ENCODE measurements at places on chromosomes 7 and 10.

DNA sequence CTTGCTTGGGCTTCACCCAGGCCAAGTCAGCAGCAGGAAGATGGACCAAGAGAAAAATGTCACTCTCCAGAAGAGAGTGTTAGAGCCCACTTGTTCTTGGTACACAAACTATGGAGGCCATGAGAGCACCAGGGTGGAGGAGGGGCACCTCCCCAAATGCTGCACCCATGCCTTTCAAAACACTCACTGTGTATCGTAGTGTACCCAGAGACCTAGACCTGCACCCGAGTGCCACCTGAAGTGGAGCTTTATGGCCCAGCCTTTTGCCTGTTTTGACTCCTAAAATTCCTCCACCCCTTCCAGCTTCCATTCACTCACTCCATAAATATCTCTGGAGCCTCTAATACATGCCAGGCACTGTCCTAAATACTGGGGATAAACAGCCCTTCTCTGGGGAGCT, 5.0 kb downstream of the SFTPD start:
- no peak for DNase-seq

DNA sequence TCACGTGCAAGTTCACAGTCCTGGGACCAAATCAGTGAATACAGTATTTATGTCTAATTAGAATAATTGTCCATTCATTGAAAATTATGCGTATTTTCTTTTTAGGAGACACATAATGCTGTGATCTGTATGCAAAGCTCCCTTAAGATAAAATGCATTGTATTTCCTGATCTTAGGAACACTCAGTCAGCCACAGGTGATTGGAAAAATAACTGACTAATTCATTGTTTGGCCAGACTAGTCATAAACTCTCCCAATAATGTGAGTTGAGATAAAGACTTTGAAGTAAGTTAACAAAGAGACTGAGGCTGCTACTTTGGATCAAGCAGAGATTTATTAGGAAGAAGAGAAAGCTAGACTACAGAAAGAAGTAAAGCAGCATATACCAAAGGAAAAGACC, 182.2 kb downstream of the GNAI1 start:
- DNase-seq = no peak

DNA sequence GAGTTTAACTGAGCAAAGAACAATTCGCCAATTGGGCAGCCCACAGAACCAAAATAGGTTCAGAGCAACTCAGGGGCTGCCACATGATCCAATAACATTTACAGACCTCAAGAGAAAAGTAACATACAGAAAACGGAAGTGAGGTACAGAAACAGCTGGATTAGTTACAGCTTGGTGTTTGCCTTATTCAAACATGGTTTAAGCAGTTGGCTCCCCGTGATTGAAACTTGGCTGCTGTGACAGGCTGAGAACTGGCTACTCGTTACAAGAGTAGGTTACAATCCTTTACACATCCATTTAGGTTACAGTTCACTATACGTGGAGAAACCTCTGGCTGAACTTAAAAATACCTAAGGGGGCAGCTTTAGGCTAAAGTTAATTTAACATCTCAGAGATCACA, 673.1 kb upstream of the PHF14 start:
- no peak for DNase-seq

GRCh38 chr7:2521952-2522591, 2.5 kb downstream of the LFNG start:
- DNase-seq = peak; percentile 68

DNA sequence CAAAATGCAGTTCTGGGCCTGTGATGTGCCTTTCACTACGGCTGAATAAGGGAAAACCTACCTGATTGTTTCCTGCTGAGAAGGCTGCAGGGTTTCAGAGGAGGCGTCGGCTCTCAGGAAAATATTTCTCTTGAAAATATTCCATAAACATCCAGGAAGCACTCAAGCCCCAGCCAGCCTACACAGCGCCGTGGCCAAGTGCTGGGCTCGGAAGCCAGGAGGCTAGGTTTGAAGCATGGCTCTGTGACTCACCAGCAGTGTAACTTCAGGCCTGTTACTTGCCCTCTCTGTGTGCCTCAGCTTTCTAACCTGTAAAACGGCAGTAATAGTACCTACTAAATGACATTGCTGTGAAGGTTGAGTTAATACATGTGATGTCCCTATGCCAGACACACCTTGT, 399.1 kb downstream of the GATA3 start:
- no peak for DNase-seq

- DNase-seq = no peak
Observed at GRCh38 chr7:7148798-7149481, 33.4 kb upstream of the C1GALT1 start.

DNA sequence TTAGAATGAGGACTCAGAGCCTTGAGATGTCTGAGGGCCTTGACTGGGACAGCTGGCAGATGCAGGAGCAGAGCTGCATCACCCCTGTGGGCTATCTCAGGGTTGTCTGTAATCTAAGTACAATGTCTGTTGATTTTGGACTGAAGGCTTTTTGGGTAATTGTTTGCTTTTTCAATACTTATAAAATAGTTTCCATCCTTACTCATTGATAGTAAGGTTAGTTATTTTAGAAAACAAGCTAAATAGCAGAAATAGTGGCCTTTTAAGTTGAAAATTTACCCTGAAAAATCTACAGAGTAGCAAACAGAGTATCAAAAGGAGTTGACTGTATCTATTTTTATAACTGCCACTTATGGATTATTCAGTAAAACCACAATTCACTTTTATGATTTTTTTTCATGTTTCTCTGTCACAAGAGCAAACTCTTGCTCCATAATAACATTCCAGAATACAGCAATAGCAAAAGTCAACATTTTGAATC, 179.7 kb downstream of the CFTR start:
- no peak for DNase-seq

DNA sequence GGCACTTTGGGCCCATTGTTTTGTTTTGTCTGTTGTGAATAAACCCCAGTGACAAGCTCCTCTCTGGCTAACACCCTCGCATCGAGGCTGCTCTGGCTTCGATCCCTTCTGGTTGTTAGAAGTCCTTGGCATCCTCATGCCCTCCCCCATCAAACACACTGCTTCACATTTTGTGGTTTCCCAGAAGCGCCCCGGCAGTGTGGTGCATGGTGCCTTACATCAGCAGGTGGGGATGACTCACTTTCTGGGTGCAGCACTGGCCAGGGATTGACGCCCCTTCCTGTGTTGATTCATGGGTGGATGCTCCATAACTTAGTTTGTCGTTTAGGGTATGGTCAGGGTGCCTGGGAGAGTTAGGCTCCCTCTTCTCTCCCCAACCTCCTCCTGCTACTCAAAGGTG, 51.4 kb downstream of the PLPP4 start:
- DNase-seq = no peak

DNA sequence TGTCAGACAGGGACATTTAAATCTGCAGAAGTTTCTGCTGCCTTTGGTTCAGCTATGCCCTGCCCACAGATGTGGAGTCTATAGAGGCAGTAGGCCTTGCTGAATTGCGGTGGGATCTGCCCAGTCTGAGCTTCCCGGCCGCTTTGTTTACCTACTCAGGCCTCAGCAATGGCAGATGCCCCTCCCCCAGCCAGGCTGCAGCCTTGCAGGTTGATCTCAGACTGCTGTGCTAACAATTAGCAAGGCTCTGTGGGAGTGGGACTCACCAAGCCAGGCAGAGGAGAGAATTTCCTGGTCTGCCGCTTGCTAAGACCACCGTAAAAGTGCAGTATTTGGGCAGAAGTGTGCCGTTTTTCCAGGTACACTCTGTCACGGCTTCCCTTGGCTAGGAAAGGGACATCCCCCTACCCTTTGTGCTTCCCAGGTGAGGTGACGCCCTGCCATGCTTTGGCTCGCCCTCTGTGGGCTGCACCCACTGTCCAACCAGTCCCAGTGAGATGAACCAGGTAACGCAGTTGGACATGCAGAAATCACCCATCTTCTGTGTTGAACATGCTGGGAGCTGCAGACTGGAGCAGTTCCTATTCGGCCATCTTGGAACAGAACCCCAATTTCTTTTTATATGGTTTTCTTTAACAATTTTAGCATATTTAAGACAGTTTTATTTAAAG, 28.4 kb upstream of the VWDE start:
- DNase-seq = no peak

DNA sequence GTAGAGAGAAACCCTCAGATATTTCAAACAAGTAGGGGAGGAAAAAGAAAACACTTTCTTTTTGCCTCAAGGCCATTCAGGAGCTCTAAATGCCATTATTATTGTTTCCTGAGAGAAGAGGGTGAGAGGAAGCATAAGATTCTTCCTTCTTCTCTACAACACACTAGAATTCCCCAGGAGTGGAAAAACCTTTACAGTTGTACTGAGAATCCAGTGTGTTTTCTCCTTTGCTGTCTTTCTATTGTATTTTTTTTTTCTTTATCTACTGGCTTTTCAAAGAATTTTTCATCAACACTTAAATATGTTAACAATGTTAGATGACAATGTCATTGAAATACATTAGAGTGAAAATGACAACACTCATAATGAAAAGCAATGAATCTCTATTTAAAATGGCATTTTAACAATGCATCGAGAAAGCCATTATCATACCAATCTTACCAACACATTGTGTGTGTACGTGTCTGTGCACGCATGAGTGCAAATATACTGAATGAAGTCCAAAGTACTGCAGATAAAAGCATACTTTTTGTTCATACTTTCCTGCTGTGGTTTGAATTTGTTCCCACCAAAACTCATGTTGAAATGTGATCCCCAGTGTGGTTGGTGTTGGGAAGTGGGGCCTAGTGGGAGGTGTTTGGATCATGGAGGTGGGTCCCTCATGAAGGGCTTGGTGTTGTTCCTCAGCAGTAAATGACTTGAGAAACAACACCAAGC, 24.2 kb upstream of the MACC1 start:
- DNase-seq = no peak

GRCh38 chr10:112996462-112996861, 46.4 kb downstream of the TCF7L2 start:
- no peak for DNase-seq

GRCh38 chr7:44981035-44981706, 2.4 kb upstream of the MYO1G start:
- no peak for DNase-seq

GRCh38 chr10:78148961-78149612, 115.4 kb downstream of the RPS24 start:
- DNase-seq = no peak

GRCh38 chr10:112222799-112223198, 39.2 kb upstream of the GPAM start:
- no peak for DNase-seq

GRCh38 chr10:30865141-30865926, 166.3 kb downstream of the ZNF438 start:
- DNase-seq = no peak

DNA sequence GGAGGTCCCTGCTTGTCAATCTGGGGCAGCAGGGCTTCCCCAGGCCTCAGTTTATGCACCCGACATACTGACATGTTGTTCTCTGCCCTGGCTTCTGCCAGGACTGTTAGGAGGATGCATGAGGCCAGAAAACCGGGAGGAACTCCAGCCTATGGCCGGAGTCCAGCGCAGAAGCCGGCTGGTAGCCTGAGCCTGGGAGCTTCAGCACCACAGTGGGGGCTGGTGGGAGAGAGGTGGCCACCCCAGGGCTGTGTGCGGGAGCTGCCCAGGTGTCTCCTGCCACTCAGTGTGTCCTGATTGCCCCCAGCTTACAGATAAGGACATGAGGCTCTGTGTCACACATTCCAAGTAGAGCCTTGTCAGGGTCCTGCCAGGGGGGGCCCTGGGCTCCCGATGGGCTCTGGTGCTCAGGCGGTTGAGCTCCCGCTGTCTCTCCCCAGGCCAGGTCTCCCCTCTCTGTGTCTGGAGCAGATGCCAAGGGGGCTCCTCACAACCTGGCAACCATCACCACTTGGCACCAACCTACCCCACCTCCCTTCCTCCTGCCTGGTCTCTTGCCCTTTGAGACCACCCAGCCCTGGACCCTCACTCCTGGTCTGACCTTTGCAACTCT, 32.3 kb downstream of the PPIF start:
- DNase-seq = no peak

DNA sequence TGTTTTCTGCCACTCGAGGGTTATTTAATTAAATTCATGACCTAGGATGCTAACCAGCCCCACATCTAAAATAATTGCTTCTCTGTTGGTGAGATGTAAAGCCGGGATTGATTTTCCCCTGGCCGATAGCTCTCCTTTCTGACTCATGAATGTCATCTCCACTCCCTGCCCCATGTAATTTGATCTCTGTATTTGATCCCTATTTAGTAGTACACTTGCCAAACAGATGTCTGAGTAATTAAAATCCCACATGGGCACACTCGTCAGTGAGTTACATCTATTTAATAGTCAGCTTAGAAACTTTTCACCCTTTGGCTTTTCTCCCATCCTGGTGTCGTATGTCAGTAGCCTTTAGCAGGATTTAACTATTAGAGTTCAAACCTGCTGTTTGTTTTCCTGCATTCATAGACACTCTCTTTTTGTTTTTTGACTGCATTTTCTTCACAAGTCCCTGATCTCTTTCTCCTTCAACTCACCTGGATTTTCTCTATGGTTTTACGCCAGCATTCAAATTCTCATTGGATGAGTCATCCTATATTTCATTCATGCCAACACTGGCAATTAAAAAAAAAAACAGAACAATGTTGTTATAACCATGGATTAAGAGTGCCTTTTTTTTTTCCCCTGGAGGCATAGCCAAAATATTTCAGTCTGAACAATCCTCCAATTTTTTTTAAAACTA, 82.7 kb downstream of the SPAG6 start:
- no peak for DNase-seq

DNA sequence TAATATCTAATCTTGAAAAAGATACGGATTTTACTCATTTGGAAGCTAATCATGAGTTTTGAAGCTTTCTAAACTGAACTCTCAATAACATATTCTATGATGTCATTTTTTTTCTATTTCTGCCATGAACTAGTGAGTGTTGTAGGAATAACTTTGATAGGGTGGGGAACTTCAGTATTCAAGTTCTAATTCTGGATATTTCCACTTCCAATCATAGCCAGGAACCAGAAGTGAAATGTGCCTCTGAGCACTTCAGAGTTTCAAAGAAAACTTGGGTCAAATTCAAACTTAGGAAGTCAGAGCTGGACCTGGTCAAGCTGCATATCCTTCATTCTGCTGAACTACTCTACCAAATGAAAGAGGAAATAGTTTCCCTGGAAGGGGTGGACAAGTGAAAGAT, 847 bp downstream of the AGMO start:
- no peak for DNase-seq

DNA sequence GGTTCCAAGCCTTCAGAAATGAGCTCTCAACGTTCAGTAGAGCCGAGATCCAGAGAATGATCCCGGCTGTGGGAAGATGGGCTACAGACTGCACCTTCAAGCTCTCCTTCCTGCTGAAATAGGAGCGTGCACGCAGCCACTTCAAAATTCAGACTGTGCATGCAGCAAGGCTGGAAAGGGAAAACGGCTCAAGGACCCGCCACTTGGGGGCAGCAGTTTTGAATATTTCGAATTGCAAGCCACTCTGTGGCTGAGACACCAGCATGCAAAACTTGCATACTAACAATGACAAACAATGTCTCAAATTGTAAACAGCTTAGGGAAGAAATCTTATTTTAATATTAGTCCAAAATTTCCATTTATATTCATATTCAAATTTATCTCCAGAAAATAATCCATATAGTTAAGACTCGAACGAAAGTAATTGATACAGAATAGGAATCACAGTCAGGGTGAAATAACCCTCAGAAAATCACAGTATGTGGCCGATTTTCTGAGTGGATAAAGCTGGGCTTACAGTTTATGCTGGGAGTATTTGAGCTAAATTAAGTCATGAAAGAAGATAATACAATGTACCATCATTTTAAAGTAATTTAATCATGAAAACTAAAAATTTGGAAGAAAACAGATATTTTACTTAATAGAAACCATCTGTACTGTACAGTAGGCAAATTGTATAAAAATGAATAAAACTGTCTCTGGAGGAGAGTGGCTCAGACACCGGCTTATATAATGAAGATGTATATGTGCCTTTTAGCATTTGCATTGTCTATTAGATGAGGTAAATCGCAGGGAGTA, 137.9 kb upstream of the MKI67 start:
- DNase-seq = peak; percentile 3

GRCh38 chr10:88163572-88163971, 300.1 kb downstream of the PTEN start:
- no peak for DNase-seq

All from effector memory CD4-positive, alpha-beta T cell (primary cell).